ENCODE measurements at places on chromosomes 16 and 17.

- DNase-seq: no peak
These were observed 469.1 kb downstream of the GRIN2A start for GRCh38 chr16:9713156-9713555.

- DNase-seq: no peak
These were observed 22.0 kb downstream of the KPNA2 start for GRCh38 chr17:68057531-68057952.

DNA sequence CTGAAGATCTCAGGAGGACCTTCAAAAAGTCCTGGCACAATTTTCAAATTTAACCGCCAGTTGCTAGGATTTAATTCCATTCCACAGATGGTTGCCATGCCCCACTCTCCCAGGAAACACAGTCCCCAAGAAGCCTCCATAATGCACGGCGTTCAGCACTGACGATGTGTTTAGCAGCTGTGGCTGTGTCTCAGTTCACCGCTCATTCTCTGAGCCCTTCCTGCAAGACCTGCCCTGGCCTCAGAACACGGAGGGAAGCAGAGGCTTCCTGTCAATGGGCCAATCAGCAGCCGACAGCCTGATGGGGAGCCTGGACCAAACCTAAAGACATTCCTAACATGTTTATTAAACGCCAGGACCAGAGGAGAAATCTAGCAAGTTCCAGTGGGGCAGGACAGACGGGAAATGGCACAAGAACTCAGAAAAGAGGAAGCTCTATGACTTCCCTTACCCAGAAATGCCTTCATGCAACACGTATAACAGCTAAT lies 4.9 kb downstream of the MYLK3 start:
- no peak for DNase-seq

- DNase-seq: peak; percentile 65
These were observed 40.8 kb upstream of the BHLHA9 start for GRCh38 chr17:1229349-1229899.

- DNase-seq: no peak
These were observed 409.9 kb downstream of the SLC39A11 start for GRCh38 chr17:72682605-72683004.

DNA sequence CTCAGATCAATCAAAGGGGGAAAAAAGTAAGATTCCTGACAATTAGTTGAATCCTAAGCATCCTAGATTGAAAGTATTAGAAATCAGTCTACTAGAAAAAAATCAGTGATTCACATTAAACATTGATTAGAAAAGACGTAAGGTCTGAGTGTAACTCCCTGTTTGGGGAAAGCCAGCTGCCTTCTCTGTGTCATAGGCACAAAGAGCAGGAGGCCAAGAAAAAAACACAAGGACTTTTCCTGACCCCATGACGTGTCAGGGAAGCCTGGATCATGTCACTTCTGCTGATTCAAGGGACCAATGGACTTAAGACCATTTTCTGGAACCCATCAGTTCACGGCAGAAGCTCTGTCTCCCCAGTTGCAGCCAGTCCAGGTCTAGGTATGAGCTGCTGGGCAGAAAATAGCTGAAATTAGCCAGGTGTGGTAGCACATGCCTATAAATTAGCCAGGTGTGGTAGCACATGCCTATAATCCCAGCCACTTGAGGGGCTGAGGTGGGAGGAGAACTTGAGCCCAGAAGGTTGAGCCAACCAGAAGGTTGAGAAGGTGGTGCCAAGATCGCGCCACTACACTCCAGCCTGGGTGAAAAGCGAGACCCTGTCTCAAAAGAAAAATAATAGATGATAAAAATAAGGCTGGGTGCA lies 35.9 kb downstream of the RANBP10 start:
- DNase-seq: no peak

DNA sequence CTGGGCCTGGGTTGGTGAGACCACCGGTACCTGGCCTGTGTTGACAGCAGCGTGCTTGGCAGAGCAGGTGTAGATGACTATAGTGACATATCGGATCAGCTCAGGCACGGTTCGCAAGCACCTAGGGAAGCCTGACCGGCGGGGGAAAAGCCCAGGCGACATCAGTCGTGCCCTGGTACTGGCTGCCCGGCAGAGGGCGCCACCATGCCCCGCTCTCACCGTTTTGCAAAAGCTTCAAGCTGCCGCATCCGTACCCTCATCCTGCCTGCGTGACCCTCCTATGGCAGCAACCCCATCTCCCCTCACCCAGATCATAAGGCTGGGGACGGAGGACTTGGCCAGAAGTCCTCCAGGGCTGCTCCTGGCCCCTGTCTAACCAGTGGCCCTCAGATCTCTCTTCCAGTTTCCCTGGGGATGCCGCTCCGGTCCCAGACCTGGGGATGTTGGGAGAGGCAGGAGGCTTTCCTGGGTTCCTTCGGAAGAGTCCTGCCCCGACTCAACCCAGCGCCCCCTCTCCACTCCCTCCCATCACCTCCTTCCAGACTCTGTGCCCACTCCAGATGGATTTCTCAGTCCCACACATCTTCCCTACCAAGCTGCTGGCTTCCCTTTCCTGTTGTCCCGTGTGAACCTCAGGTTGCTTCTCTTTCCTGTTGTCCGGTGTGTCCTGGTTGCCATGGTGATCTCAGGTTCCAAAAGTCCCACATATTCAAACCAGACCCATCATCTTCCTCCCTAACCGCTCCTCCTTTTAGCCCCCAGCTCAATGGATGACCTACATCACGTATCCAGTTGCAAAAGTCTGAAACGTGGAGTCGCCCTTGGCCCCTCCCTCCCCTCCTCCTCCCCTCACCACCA lies 13.7 kb downstream of the ALOX12B start:
- DNase-seq: peak; percentile 69

DNA sequence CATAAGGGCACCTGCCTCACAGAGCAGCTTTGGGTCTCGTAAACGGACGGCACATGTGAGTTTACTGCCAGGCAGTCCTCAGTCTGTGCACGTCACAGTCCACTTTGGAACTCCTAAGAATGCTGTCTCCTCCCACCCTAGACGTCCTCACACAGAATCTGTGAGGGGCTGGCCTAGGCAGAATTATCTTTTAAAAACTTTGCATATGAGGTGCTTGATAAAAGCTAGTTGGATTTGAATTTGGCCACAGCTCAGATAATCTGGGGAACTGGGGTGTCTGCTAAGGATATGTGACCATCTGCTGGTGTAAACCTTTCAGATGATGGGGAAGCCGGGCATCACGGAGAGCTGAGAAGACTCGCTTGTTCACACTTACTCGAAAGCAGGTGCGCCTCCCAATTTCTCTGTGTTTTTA lies 64.4 kb downstream of the METRNL start:
- no peak for DNase-seq

- DNase-seq: no peak
These were observed 2.1 kb downstream of the RAB40C start for GRCh38 chr16:591892-592517.
